ENCODE measurements at places on chromosomes 16 and 17.

DNA sequence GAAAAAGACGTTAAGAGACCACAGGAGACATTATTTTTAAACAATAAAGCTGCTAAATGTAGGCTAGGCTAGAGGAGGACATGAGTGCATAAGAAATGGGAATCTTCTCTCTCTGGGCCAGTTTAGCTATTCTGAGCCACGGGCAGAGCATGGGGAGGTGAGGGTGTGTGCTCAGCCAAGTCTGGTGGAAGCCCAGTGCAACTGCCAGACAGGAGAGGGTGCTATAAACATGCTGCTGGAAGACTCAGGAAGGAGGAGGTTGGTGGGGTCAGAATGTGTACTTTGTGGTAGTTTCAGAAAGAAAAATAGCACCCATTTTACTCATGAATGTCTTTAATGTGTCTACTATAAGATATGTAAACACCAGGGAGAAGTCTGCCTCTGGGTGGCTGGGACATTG lies 5.9 kb upstream of the SDK2 start:
- DNase-seq: no peak

- no peak for DNase-seq
Observed at GRCh38 chr17:79976451-79976850, 59.2 kb downstream of the TBC1D16 start.

GRCh38 chr16:928526-928925 lies 42.3 kb downstream of the LMF1 start:
- DNase-seq: no peak

GRCh38 chr17:2909846-2910234 lies 113.6 kb downstream of the RAP1GAP2 start:
- no peak for DNase-seq

DNA sequence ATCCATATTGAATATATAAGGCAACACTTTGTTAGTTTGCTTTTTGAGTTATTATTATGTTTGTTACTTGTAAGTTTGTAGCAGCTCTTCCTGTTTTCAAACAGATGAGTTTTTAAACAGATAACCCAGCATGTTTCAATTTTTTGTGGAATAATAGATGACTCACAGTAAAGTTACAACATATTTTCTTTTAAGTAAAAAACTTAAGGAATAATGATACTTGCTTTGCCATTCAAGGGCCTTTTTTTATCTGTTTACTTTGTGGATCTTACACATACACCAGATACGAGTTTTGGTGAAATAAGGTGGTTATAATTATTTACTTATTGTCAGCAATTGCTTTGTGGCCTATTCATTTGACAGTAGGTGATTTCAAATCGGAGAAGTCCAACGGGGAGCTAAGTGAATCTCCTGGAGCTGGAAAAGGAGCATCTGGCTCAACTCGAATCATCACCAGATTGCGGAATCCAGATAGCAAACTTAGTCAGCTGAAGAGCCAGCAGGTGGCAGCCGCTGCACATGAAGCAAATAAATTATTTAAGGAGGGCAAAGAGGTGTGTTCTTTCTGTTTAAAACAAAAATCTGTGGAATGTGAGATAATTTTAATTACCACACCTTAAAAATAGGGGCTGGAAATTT lies 66.3 kb downstream of the BPTF start:
- peak; percentile 36 for DNase-seq
